ENCODE measurements at places on chromosomes 7 and 10. TPM values are rescaled to one million over a fixed set of nuclear protein-coding genes. Genes with fewer than 3 reads are reported as not detected.

LLCFC1 gene
- total RNA-seq: not detected

CFAP43 gene
- 0.41 TPM for total RNA-seq

WEE2 gene
- not detected for total RNA-seq

ZPBP gene
- total RNA-seq: not detected

RAB19 gene
- not detected for total RNA-seq

EXOC6 gene
- total RNA-seq: 1.1 TPM

All from fibroblast of the aortic adventitia (primary cell).